Kidney (tissue), 22 donors: ENCODE measurements at places on chromosomes 7 and 10. TPM values are rescaled to one million over a fixed set of nuclear protein-coding genes. Genes with fewer than 3 reads are reported as not detected.

Gene GRM8
- not detected for polyA plus RNA-seq

Gene LDB3
- polyA plus RNA-seq = 3.3 TPM

Gene FAM25C
- not detected for polyA plus RNA-seq

Gene SUN3
- polyA plus RNA-seq = not detected
